Stimulated activated CD4-positive, alpha-beta T cell treated with anti-CD3 and anti-CD28 coated beads, Interleukin-1b, Interleukin-23, amount 100 ng/mL, for 48 hours (primary cell): ENCODE measurements at places on chromosomes 1 and 21.

GRCh38 chr1:117017062-117017461, 15.5 kb downstream of the CD101 start:
- DNase-seq: no peak

GRCh38 chr1:98704474-98704873, 43.0 kb downstream of the SNX7 start:
- no peak for DNase-seq

DNA sequence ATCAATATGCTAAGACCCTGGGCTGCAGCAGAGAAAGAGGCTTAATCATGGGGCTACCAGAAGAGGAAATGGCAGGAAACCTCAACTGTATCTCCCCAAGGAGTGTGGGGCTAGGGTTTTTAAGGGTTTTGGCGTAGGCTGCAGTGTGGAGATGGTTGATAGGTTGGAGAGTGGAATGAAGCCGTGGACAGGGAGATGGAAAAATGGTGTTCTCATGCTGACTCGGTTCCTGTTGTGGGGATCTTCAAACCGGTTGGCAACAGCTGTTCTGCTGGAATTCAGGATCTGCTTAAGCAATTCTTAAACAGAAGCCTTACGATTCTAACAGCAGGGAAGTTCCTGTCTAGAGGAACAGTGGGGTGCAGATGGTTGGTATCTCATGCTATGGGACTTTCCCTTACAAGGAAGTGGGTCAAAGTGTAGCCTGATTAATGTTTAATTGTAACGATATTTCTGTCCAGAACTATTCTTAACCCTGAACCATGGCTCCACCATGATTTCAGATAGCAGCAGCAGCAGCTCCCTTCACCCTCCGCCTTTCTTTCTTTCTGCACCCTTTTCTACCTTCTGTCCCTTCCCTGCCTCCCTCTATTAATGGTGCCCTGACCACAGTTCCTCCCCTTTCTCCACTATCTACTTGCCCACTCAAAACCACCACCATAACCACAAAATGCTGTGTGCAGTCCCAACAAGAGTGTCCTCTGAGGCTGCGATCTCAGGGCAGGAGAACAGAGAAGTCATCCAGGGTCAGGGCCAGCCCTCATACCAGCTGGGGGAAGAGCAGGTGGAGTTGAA, 30.8 kb downstream of the RSPH1 start:
- DNase-seq: no peak

GRCh38 chr1:11335417-11336056, 62.5 kb downstream of the UBIAD1 start:
- no peak for DNase-seq

DNA sequence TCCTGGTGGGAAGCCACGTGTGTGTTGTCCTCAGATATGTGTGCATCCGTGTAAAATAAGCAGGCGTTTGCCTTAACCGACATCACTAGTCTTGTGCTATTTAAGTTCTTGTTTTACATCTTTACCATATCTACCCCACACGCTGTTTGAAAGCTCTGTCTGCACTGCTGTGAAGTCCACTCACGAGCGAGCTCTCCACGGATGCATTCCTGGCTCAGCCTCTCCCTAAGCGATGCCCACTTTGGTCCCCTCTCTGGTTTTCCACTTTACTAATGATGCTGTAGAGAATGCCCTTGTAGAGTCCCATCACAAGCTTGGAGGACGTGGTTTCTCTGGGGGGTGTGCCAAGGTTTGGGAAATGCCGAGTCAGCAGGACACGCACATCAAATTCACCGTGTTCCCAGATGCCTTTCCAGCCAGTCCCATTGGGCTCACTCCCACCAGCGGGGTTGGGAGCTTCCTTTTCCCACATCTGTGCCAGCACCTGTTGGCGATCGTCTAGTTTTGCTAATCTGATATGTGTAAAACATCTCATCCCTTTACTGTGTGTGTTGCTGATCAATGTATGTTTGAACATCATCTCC, 43.8 kb downstream of the ACTL8 start:
- DNase-seq: no peak

GRCh38 chr21:15894596-15894995, 164.8 kb downstream of the USP25 start:
- no peak for DNase-seq

- no peak for DNase-seq
Measured at GRCh38 chr1:90175490-90176167, 180.7 kb downstream of the ZNF326 start.

GRCh38 chr1:214476986-214477870, 74.2 kb downstream of the PTPN14 start:
- DNase-seq: no peak

DNA sequence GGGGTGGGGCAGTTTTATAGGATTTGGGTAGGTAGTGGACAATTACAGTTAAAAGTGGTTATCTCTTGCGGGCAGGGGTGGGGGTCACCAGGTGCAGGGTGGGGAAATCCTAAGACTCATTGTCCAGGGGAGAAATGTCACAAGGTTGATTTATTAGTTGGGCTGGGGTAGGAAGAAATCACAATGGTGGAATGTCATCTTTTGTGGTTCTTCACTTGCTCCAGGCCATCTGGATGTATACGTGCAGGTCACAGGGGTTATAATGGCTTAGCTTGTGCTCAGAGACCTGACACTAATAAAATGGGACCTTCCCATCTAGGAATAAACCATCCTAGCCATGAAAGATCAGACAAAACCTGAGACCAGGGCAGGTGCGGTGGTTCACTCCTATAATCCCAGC, 11.5 kb downstream of the TEX46 start:
- no peak for DNase-seq

GRCh38 chr1:168497376-168497950, 46.3 kb downstream of the XCL2 start:
- DNase-seq: no peak

GRCh38 chr1:45906883-45907282, 103.5 kb downstream of the MAST2 start:
- DNase-seq: no peak

DNA sequence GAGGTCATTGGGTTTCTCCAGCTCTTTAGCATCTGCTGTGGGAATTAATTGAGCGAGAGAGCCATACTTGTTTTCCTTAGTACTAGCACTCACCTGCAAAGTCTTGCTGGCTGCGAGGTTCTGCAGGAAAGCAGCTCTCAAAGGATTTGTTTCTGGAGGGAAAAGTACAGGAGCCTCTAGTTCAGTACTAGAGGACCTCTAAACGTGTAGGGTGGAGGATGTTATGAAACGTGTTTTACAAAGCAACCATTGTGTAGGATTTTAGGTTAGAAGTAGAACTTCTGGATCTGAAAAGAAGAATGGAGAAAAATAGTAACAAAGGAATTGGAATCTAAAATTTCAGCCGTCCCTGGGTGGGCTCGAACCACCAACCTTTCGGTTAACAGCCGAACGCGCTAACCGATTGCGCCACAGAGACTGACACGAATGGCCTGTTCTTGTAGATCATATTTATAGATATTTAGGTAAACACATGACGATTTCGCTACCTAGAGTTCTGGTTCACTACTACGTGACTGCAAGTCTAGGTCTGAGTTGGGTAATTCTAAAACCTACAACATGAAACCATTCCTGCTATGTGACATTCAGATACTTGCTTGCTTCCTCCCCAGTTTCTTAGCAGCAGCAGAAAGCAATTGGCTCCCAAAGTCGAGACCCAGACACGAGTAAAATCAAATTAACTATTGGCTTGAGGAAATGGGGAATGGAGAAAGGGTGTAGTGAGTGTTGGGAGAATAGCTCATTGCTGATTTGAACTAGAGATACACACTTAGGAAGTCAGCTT, 60.2 kb upstream of the CFAP126 start:
- peak; percentile 57 for DNase-seq

GRCh38 chr1:10980841-10981727, 31.4 kb upstream of the TARDBP start:
- no peak for DNase-seq

DNA sequence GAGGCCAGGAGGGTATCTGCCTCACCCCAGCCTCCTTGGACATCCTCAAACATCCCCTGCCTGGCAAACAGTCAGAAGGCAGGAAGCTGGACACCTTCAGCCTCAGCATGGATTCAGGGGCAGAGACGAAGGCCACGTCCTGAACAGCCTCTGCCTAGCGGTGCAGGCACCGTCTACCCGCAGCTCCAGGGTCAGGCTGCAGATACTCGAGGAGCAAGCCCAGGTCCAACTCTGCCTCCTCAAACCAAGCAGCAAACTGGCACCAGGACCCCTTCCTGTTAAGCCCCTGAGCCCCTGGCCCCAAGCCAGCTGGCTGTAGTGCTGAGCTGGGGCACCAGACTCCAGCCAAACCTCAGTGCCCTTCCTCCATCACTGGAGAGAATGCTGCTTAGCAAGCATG, 494.7 kb downstream of the NPHP4 start:
- DNase-seq: no peak

DNA sequence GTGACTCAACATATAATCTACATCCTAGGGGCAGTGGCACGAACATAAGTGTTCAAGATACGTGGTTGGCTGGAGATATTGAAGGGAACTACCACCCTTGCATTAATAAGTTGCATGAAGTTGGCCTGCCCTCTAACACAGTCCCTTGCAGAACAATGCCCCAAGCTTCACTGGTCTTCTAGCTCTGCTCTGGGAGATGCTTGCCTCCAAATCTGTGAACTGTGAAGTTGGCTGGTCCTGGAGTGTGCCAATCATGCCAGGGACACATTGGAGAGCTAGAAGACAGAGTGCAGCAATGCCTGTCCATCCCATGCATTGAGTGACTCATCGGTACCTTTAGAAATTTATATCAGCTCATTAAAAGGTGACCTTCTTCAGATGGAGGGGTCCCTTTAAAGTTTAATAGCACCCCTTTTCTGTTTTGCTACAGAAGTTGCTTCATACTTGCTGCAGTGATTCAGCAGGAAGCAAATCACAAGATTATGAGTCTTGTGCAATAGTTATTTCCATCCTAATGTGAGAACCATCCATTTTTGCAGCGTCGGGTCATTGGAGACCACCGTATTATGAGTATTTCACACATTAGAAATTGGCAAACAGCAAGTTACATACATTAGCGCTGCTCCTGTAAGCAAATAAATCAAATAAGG, 55.2 kb upstream of the KAZN start:
- DNase-seq: no peak

DNA sequence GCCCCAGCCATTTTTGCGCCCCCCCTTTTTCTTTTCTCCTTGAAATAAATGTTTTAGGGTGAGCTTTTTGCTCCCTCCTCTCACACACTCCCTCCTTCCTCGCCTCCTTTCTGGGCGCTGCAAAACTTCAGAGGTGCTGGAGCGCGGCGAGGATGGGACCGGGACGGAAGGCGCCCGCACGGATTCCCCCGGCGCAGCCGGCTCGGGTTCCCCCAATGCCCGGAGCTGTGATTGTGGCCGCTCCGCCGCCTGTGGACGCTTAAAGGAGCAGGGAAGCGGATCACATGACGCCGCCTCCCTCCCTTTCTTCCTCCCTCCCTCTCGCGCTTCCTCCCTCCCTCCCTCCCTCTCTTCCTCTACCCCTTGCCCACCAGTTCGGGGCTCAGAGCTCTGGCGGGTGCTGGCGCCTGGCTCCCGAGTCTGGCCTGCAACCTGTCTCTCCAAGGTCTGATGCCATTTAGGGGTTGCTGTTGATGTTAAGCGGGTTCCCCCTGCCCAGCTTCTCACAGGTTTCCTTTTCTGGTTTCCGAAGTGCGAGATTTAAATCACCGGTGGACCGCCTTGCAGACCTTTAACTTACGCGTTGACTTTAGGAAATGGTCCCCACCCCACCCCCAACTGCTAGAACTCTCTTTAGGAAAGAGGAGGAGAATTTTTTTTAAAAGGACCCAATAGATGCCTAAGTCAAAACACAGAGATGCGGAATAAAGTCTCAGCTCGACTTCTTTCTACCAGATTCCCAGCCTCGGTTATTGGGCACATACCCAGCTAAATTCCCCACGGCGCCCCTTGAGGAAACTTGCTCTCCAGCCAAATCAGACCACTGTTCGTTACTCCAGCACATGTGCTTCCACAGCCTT, at the start of gene WLS:
TSS of gene WLS (minus strand) at position 235 of the 860 bp plus-strand sequence. CDS start at position 11, 224 bp downstream.
- no peak for DNase-seq

DNA sequence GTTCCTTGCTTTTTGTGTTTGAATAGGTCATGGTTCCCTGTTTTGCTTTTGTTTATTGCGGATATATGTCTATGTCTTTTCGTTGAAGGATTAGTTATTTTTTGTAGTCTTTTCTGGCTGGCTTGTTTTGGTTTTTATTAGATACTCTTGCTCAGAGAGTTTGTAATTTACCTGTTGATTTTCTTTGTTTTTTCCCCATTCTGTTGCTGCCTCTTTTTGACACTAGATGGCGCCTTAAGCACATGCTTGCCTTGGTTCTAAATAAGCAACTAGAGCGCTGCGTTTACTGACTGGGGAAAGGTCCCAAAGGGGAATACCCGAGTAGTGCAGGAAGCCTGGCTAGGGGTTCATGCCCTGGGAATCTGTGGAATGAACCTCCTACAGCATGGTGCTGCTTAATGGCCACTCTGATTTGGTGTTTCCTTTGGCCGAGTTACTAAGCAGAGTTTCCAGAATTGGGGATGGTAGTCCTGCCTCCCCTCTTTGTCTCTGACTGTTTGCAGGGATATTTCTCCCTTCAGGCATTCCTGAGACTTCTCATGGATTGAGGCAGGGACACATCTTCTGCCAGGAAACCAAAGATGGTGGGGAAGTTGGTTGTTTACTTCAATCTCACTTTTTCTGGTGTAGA, 143.2 kb downstream of the PTPRU start:
- DNase-seq: no peak

GRCh38 chr1:27604579-27605299, 795 bp upstream of the AHDC1 start:
- DNase-seq: no peak

GRCh38 chr1:47411436-47411835, 4.6 kb upstream of the FOXE3 start:
- DNase-seq: no peak

- DNase-seq: peak; percentile 8
Measured at GRCh38 chr1:222653178-222653827, 35.4 kb downstream of the MIA3 start.

GRCh38 chr1:179353546-179353945, 12.2 kb upstream of the AXDND1 start:
- DNase-seq: no peak

DNA sequence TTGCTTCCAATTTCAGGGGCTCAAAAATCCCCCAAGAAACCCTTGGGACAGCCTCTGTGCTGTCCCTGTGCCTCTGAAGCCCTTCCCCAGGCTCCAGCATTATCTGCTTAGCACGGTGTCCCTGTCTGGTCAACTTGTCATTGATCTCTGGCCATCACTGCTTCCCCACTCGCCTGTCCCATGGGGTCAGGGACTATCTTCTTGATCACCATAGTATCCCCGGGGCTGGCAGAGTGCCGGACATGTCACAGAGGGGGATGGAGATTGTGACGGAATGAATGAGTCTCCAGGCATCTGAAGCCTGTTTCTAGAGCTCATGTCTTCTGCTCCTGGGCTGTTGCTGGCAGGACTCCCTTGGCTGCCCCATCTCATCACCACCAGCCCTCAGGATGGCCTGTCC, 99.4 kb upstream of the VAMP3 start:
- no peak for DNase-seq
